ENCODE measurements at places on chromosomes 3 and 15.
A peak's percentile ranks its signal among the peaks of the same experiment; 100 is the strongest.

DNA sequence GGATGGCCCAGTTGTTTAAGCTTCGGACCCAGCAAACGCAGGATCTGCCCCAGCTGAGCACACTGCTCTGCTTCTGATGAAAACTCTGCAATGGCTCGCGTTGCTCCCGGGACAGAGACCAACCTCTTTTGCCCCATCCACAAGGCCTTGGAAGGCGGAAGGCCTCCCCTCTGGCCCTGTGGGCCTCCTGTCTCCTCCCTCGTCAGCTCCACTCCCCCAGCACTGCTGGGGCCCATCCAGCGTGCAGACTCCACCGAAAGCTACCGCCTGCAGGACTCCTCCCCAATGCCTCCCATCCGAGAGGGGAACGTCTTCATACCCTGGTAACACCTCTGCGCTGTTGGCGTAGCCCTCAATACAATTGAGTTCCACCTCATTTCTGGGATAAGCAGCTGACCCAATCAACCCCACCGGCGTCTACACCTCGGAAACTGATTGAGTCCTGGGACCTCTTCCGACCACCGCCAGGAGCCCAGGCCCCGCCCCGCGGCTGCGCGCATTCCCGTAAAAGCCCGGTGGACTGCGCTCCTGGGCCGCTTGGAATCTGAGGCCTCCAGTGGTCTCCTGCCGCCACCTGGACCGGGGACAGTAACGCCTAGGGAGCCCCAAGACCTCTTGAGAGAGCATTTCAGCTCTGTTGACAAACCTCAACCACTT lies at the start of gene PRR23E:
TSS of gene PRR23E (plus strand) at position 556 of the 657 bp plus-strand sequence. CDS start 3,555 bp downstream, outside the sequence.
- DNase-seq = no peak

DNA sequence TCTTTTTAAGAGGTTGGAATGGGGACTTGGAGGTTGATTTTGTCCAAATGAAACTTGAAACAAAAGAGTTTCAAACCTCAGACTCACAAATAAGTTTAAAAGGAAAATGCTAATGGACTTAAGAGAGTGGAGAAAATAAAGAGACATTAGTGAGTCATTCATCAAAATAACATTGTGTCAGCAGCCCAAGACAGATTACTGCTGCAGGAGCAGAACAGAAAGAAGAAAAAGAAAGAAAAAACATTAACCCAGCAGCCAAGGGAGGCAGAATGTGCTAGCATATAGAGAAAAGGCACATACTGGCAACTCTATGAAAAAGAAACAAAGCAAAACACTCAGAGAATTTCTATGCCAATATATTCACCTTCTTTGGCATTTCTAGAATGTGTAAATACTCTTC lies 42.6 kb downstream of the ADAMTS9 start:
- no peak for DNase-seq

- no peak for DNase-seq
Observed at GRCh38 chr3:125334675-125335560, 40.2 kb downstream of the ZNF148 start.

GRCh38 chr3:195892105-195893043 lies 16.0 kb downstream of the TNK2 start:
- DNase-seq = no peak

DNA sequence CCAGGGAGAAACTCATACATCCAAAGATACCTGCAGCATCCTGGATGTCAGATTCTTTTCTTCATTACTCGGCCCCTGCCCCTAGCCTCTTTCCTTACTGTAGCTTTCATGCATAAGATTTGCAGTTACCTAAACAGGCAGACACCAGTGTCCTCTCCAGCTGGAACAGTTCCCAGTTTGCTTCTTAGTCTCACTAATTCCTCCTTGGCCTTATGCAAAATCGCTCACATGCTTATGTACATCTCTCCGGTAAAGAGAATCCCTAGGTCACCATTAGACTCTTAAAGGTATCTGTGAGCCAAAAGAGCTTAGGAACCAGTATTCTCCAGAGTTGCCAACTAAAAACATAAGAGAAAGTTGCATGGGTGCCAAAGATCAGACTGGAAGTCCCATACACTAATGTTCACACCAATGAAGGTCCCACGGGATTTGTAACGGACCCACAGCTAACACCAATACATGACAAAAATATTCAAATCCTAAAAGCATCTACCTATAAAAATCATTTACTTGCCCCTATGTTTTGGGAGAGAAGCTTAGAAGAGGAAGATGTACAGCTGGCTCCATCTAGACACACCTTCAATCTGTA lies 66.6 kb downstream of the CBLB start:
- no peak for DNase-seq

DNA sequence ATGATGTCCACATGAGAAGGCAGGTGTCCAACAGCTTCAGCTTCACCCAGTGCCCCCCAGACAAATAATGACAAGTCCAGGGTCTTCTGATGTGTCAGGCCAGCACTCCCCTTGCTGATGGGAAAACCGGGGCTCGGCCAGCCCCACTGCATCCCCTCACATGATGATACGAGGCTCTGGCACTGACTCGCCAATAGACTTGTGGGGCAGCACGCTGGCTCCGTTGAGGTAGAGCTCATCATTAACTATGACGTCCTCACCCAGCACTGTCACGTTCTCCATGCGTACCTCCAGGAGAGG lies 2.1 kb upstream of the AMIGO3 start:
- no peak for DNase-seq

- DNase-seq = no peak
Observed at GRCh38 chr3:144085964-144086363, 114.3 kb downstream of the DIPK2A start.

DNA sequence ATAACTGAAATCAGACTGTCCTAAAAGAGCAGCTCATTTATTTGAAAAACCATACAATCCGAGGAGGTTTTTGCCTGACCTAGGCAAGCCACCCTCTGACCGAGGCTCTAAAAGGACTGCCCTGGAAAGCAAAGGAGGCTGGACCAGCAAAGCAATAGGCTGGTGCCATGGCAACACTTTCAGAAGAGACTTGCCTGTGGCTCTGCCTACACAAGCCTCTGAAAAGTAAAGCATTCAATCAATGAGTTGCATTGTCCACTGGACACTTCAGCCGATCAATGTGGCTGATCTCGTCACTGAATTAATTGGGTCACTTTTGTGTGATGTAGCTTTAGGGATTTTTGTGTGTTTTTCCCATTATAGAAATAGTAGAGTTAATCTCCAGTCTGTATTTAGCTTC lies 99.1 kb upstream of the SEMA6D start:
- no peak for DNase-seq

DNA sequence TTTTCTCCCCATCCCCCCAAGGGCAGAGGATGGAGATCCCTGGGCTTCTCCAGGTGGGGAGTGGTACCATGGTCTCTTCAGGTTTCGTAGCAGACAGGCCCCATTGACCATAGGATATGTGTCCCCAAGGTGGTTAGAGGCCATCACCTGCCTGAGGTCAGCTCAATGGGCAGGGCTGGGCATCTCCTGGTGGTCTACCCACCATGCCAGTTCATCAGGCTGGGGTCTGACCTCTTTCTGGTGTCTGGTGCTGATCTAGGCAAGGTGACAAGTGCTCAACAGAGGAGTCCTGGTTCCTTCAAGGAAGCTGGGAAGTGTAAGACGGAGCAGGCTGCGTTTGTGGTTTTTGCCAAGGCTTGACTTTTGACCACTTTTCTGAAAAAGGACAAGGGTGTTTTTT lies 71.4 kb downstream of the SMAD3 start:
- no peak for DNase-seq

- DNase-seq = no peak
Observed at GRCh38 chr3:172647080-172647479, 63.8 kb downstream of the NCEH1 start.

DNA sequence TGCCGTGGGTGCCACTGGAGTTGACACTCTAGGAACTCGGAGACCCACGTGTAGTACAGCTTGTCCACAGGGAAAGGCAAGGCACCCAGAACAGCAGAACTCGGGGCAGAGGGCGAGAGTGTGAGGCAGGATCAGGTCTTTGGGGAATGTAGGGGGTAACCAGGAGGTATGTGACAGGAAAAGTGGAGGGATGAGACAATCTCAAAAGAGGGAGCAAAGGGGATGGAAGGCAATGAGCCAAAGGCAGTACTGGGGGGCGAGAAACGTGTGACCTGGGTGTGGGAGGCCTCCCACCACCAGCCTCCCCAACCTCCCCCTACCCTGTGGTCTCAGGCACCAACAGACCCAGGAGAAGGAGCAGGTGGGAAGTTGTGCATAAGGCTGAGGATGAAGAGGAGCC lies 48.9 kb downstream of the UMPS start:
- DNase-seq = no peak

- peak; percentile 93 for DNase-seq
Observed at GRCh38 chr15:74179101-74179841, 5.8 kb downstream of the ISLR start.

DNA sequence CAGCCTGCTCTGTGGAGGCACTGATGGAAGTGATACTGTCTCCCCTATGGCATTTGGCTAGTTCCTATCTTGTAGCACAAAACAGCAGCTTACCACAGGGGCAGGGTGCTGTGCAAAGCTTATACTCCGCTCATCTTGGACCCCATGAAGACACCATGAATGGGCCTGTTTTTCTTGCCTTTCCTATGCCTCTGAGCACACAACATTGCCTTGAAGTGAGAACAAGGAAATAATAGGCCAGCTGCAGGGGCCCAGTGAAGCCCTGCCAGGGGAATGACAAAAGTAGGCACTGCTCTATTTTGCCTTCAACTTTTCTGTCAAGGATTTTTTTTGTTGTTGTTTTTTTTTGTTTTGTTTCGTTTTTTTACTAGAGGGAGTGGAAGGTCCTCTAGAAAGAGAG lies 110.3 kb downstream of the PDE8A start:
- DNase-seq = no peak

DNA sequence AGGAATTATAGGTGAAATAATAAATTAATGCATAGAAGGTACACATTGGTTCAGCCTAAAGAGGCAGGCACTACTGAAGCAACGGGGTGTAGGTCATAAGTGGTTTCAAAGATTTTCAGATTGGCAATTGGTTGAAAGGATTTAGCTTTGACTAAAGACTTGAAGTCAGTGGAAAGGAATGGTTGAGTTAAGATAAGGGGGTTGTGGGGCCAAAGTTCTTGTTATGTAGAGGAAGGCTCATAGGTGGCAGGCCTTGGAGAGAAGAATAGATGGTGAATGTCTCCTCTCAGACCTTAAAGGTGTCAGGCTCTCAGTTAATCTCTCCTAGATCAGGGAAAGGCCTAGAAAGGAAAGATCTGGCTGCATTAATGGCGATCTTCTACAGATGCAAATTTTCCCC lies 209.8 kb downstream of the ATP10A start:
- no peak for DNase-seq

All from GM04503 (cell line).